Body of pancreas (tissue), 4 donors: ENCODE measurements at places on chromosomes 12 and 14.

DNA sequence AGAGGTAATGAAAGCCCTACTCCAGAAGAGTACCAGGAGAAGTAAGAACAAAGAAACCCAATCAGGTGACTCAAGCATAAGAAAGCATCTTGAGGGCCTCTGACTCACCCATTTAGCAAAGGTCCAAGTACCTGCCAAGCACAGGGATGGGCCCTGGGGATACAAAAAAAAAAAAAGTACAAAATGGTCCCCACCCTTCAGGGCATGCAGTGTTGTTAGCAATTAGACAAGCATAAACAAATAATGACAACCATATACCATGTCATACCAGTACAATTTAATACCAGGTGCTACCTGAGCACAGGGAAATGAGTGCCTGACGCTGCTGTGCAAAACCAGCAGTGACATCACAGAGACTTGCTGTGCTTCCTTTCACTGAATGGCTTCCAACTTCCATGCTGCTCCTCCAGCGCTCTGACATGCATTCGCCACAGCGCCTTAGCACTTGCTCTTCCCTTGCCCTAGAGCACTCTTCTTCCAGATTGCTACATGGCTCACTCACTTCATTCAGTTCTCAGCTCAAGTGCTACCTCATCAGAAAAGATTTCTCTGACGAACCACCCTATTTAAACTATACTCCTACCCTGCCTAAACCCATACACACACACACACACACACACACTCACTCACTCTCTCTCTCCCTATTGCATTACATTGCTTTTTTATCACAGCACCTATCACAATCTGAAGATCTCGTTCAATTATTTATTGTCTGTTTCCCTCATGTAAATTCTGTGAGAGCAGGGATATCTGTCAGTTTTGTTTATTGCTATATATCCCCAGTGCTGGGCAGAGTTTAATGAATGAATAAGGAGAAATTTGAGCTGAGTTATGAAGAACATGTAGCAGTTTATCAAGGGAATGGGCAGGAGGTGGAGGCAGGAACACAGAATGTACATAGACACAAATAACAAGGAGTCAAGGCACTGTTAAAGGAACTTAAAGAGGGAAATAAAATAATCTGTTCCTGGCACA, 12.9 kb upstream of the EPS8 start:
- no peaks in the 10 kb centered on the region for H3K4me1 ChIP-seq
- H3K36me3 ChIP-seq = no peaks in the 10 kb centered on the region
- H3K27ac ChIP-seq = no peak overlapping the region
- no peak overlapping the region for H3K4me3 ChIP-seq
- H3K27me3 ChIP-seq = no peaks in the 10 kb centered on the region

- H3K27ac ChIP-seq = no peak overlapping the region
- peaks cover 20% of the 10 kb centered on the region for H3K4me1 ChIP-seq
- H3K36me3 ChIP-seq = no peaks in the 10 kb centered on the region
Measured at GRCh38 chr14:90451961-90452360, 55.1 kb downstream of the CALM1 start.

- no peak overlapping the region for H3K27ac ChIP-seq
- H3K4me3 ChIP-seq = no peak overlapping the region
- H3K4me1 ChIP-seq = no peaks in the 10 kb centered on the region
- DNase-seq = no peak
Measured at GRCh38 chr14:72847721-72848120, 46.2 kb downstream of the DPF3 start.

GRCh38 chr14:80536456-80536855, 325.2 kb upstream of the DIO2 start:
- DNase-seq = no peak
- H3K4me1 ChIP-seq = no peaks in the 10 kb centered on the region
- no peaks in the 10 kb centered on the region for H3K36me3 ChIP-seq
- no peaks in the 10 kb centered on the region for H3K27me3 ChIP-seq
- no peak overlapping the region for H3K4me3 ChIP-seq
- H3K27ac ChIP-seq = no peak overlapping the region

GRCh38 chr12:4273652-4274395, at the start of gene CCND2:
TSS of gene CCND2 (plus strand) at chr12:4273762. CDS start at chr12:4274041, 279 bp downstream.
- peaks cover 2% of the 10 kb centered on the region for H3K36me3 ChIP-seq
- peaks cover 14% of the 10 kb centered on the region for H3K27me3 ChIP-seq
- peak within 1 kb of the TSS; percentile 62 for H3K27ac ChIP-seq
- H3K4me1 ChIP-seq = peaks cover 84% of the 10 kb centered on the region
- DNase-seq = peak; percentile 91

- H3K36me3 ChIP-seq = no peaks in the 10 kb centered on the region
- H3K27me3 ChIP-seq = no peaks in the 10 kb centered on the region
- peak; percentile 40 for DNase-seq
- H3K4me1 ChIP-seq = no peaks in the 10 kb centered on the region
- no peak overlapping the region for H3K27ac ChIP-seq
Measured at GRCh38 chr14:32354716-32355115, 25.6 kb downstream of the AKAP6 start.

DNA sequence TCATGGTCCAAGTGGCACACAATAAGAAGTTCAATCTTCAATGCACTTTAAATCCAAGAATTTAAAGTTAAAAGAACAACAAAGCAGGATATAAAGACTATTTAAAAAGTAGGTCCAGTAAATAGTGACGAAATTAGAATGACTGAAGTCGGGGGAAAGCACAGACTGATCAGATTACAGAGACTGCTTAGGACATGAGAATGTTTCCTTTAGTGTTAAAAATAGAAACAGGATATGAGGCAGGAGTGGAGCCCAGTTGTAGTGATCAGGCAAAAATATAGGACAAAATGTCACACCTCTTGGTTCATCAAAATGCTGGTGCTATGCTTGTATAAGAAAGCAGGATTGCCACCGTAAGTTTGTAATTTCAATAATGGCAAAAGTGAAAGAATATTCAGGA, 52.2 kb upstream of the CD163 start:
- no peaks in the 10 kb centered on the region for H3K36me3 ChIP-seq
- H3K27ac ChIP-seq = no peak overlapping the region
- DNase-seq = no peak
- no peaks in the 10 kb centered on the region for H3K4me1 ChIP-seq
- no peak overlapping the region for H3K4me3 ChIP-seq

DNA sequence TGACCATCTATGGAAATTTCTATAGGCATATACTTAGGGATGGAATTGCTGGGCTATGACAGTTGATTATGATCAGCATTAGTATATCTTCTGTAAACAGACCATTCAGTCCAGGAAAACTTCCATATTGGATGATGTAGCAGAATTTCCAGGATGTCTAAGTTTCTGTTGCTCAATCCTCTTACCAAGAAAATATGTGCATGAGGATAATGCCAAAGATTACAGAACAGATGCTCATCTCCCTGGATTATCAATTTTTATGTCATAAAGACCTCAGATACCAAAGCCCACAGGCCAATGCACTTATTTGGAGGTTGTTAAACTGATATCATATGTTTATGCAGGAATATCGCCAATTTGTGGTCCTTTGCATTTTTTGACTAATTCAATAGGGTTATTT, 354.4 kb upstream of the FLRT2 start:
- H3K4me1 ChIP-seq = peaks cover 15% of the 10 kb centered on the region
- no peak for DNase-seq
- H3K4me3 ChIP-seq = no peak overlapping the region
- H3K36me3 ChIP-seq = no peaks in the 10 kb centered on the region
- no peaks in the 10 kb centered on the region for H3K27me3 ChIP-seq
- H3K27ac ChIP-seq = no peak overlapping the region

GRCh38 chr14:70234066-70234950, 45.6 kb upstream of the SLC8A3 start:
- no peak overlapping the region for H3K27ac ChIP-seq
- DNase-seq = no peak
- H3K4me3 ChIP-seq = no peak overlapping the region
- no peaks in the 10 kb centered on the region for H3K27me3 ChIP-seq

DNA sequence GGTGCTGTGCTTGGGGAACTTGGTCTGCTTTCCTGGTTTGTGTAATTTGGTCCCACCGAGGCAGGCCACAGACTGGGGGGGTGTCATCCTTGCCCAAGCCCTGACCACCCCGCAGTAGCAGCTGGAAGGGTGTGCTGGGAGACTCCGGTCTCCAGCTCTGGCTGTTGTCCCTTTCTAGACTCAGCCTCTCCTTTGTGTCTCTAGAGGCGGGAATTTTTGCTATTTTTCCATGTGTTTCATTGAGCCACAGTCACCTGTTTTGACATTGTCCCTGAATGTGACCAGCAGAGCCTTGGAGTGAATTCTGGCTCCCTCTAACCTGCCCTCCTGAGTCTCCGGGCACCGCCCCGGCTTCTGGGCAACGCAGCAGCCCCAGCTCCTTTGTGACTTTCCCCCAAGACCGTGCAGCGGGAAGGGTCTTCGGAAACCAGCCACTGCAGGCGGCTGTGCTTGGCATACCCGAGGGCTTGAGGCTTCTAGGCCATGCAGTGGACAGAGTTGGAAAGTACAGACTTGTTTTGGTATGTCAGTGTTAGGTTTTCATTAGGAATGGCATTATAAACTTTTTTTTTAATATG, 98.6 kb downstream of the TNFAIP2 start:
- no peak overlapping the region for H3K4me3 ChIP-seq
- no peaks in the 10 kb centered on the region for H3K27me3 ChIP-seq
- peaks cover 6% of the 10 kb centered on the region for H3K4me1 ChIP-seq
- no peak for DNase-seq
- H3K36me3 ChIP-seq = no peaks in the 10 kb centered on the region

DNA sequence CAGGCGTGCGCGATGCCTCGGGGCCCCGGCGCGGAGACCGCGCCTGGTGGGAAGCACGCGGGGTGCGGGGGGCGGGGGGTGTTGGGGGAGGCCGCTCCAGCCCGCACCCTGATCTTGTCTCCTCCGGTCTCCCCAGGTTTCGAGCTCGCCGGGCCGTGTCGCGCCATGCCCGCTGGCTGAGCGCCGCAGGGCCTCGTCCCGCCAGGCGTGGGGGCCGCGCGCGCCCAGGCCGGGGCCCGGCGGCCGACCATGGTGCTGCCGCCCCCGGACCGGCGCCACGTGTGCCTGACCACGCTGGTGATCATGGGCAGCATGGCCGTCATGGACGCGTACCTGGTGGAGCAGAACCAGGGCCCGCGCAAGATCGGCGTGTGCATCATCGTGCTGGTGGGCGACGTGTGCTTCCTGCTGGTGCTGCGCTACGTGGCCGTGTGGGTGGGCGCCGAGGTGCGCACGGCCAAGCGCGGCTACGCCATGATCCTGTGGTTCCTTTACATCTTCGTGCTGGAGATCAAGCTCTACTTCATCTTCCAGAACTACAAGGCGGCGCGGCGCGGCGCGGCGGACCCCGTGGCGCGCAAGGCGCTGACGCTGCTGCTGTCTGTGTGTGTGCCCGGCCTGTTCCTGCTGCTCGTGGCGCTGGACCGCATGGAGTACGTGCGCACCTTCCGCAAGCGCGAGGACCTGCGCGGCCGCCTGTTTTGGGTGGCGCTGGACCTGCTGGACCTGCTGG, 2.4 kb downstream of the TMEM121 start:
- no peak overlapping the region for H3K27ac ChIP-seq
- H3K36me3 ChIP-seq = no peaks in the 10 kb centered on the region
- no peak overlapping the region for H3K4me3 ChIP-seq
- DNase-seq = no peak
- H3K4me1 ChIP-seq = peaks cover 27% of the 10 kb centered on the region
- no peaks in the 10 kb centered on the region for H3K27me3 ChIP-seq

GRCh38 chr12:13609894-13610679, 371.3 kb downstream of the GRIN2B start:
- H3K4me3 ChIP-seq = no peak overlapping the region
- H3K36me3 ChIP-seq = no peaks in the 10 kb centered on the region
- peaks cover 6% of the 10 kb centered on the region for H3K4me1 ChIP-seq
- no peak overlapping the region for H3K27ac ChIP-seq
- H3K27me3 ChIP-seq = no peaks in the 10 kb centered on the region

DNA sequence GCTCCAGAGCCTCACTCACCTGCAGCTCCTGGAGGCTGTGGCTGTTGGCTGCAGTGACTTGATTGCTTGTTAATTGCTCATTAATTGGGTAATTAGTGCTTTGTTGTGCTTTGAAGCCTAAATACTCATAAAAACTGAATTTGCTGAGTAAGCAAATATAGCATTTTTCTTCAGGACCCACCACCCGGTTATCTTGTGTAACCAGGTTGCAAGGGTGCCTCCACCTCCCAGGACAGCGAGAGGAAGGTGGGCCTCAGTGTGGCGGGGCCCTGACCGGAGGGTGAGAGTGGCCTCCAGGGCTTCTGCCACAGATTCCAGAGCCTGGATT, 48.7 kb downstream of the FBRSL1 start:
- H3K27ac ChIP-seq = no peak overlapping the region
- no peaks in the 10 kb centered on the region for H3K27me3 ChIP-seq
- no peak for DNase-seq
- H3K36me3 ChIP-seq = no peaks in the 10 kb centered on the region
- H3K4me1 ChIP-seq = no peaks in the 10 kb centered on the region
- no peak overlapping the region for H3K4me3 ChIP-seq

- H3K4me1 ChIP-seq = peaks cover 5% of the 10 kb centered on the region
- H3K36me3 ChIP-seq = no peaks in the 10 kb centered on the region
- H3K27ac ChIP-seq = no peak overlapping the region
- H3K27me3 ChIP-seq = no peaks in the 10 kb centered on the region
- DNase-seq = no peak
Measured at GRCh38 chr12:30643366-30643765, 52.3 kb downstream of the IPO8 start.

GRCh38 chr12:130142736-130143135, 19.5 kb upstream of the FZD10 start:
- H3K27ac ChIP-seq = no peak overlapping the region
- no peak overlapping the region for H3K4me3 ChIP-seq
- no peak for DNase-seq
- H3K27me3 ChIP-seq = no peaks in the 10 kb centered on the region
- H3K36me3 ChIP-seq = no peaks in the 10 kb centered on the region

- DNase-seq = no peak
- no peaks in the 10 kb centered on the region for H3K36me3 ChIP-seq
- no peaks in the 10 kb centered on the region for H3K4me1 ChIP-seq
- no peak overlapping the region for H3K4me3 ChIP-seq
- H3K27me3 ChIP-seq = no peaks in the 10 kb centered on the region
- H3K27ac ChIP-seq = no peak overlapping the region
Measured at GRCh38 chr12:90954428-90954827, 548 bp downstream of the CCER1 start.

DNA sequence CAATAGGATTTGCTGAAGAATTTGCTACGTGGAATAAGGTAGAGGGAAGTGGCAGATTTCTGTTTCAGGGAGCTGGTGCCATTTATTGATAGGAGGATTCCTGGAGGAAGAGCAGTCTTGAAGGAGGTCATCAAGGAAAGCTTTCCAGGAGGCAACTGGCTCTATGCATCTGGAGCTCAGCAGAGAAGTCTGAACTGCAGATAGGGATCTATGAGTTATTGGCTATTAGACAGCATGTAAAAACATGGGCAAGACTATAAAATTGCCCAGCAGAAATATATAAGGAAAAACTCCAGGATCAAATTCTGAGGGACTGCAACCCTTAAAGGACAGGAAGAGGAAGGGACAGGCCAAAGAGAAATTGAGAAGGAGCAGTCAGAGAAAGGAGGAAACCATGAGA, 8.9 kb upstream of the RAP1B start:
- DNase-seq = no peak
- no peak overlapping the region for H3K4me3 ChIP-seq
- no peaks in the 10 kb centered on the region for H3K36me3 ChIP-seq
- H3K27me3 ChIP-seq = no peaks in the 10 kb centered on the region

- no peaks in the 10 kb centered on the region for H3K36me3 ChIP-seq
- H3K4me1 ChIP-seq = no peaks in the 10 kb centered on the region
- no peaks in the 10 kb centered on the region for H3K27me3 ChIP-seq
- no peak overlapping the region for H3K27ac ChIP-seq
Measured at GRCh38 chr12:128951448-128951847, 98.2 kb downstream of the GLT1D1 start.
